ENCODE measurements at places on chromosomes 5 and 9.

DNA sequence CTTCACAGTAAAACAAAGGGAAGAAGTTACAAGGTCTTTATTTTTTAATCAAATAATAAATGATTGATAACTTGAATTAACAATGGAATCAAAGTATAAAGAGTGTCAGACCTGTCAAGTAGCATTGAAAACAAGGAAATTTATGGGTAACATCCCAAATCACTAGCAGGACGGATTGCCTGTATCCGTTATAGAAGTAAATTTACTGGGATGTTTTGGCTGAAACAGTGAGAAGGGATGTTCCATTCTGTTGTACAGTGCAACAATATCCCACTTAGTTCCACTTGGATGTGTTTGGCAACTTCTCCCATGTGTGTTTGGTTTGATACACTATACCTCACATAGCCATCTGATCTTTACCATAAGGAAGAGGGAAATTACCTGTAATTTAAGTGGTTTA is 421.0 kb upstream of the CHD1 start:
- no peak for DNase-seq

DNA sequence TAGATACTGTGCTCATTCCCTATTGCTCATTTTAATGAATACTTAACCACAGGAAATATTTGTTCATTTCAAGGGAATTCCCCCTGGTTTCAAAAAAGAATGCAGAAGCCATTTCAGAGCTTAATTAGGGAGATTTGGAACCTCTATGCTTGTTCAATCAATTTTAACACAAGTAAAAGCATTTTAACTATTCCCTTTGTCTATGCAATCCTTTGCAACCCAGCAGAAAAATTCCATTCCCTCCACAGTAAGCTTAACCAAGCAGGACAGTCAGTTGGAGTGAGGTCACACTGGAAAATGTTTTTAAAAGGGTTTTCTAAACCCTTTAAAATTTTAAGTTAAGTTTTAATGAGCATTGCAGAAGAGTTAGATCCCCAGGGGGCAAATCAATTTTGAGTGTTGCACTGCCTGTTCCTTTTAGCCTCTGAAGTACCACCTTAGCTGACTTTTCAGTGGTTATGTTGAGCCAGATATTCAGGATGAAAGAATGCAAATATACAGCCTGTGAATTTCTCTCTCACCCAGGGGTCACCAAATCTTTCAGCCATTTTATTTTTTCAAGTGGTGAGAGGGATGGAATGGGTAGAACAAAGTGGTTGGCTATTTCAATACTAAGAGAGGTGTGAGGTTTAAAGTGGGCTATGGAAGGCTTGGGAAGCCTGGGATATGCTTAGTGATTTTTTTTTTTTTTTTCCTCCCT is 356.2 kb upstream of the NUDT12 start:
- peak; percentile 80 for DNase-seq

DNA sequence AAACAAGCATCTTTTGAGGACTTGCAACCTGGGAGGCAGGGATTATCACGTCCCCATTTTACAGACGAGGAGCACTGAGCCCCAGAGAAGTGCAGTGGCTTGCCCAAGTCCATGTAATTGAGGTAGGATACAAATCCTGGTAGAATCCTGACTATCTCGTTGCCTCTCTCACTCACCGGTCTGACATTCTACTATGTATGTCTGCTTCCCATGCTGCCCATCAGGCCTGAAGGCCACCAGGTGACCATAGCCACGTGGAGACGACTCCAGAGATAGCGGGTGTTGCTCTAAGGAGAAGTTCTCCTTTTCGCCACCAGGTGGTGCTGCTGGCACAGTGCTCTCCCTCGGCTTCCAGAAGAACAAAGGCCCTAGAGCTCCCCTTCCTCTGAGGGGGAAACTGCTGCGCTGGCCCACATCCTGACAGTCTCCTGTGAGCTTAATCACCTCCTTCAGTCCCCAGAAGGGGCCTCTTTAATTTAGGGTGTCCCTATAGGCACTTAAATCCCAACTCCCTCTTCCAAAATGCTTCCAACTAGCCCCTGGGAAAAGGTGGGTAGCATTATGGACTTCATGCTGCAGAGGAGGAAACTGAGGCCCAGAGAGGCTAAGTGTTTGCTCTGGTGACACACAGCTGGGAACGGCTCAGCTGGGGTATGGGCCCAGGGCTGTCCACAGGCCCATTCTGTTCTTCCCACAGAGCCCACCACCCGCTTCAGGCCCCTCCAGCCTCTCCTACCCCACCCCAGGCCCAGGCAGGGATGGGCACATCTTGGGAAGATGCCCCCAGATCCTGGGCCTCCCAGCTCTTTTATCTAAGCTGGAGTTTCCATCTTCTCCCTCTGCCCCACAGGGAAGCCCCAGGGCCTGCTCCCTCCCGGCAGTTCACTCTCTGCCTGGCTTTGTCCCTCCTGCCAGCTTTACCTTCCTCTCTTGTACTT is 6.4 kb downstream of the SLC34A1 start:
- peak; percentile 80 for DNase-seq

DNA sequence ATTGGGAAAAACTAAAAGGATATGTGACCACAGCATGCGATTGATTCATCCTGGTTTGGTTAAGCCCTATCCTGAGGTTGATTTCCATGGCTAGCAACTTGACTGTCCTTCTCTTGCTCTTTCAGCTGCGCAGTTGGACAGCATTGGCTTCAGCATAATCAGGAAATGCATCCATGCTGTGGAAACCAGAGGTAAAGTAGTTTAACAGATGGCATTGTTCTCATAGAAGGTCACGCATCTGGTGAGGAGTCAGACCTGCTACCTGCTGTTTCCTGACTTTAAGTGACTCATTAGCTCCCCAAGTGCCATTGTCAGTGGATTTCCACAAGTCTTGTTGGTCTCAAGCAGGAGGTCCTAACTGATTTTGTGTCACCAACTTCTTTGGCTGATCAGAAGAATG is 266.9 kb downstream of the ARHGAP26 start:
- DNase-seq: no peak

GRCh38 chr5:1748271-1748670 is 51.4 kb downstream of the MRPL36 start:
- no peak for DNase-seq

GRCh38 chr9:130045725-130046450 is 2.9 kb upstream of the FNBP1 start:
- DNase-seq: no peak

GRCh38 chr5:115379622-115380344 is 83.3 kb upstream of the CCDC112 start:
- DNase-seq: no peak

GRCh38 chr9:85511746-85512145 is 230.0 kb downstream of the AGTPBP1 start:
- no peak for DNase-seq

DNA sequence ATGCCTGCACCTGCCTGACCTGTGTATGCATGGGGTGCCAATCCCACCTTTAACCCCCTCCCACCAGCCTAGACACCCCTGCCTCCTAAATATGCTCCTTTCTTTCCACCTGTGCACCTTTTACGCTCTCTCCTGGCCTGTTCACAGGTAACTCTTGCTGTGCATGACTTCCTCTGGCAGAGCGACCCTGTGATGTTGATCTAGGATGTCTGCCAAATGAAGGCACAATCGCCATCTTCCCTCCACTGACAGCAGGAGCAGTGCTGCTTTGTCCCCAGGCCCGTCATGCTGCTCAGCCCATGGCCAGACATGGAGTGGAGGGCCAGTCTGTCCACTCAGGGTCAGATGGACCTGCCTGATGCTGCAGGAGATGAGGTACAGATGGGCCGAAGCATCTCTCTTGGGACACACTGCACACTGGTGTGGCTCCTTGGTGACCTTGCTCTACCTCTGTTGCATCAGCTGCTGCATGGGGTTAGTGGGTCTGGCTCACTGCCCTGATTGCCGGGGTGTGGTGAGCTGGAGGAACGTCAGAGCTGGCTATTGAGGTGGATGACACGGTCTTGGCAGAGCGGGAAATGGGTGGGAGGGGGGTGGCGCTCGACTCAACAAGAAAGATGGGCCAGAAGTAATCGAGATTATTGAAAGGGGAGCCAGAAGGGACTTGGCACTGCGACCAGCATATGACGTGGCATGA is 101.7 kb upstream of the PITX1 start:
- no peak for DNase-seq

DNA sequence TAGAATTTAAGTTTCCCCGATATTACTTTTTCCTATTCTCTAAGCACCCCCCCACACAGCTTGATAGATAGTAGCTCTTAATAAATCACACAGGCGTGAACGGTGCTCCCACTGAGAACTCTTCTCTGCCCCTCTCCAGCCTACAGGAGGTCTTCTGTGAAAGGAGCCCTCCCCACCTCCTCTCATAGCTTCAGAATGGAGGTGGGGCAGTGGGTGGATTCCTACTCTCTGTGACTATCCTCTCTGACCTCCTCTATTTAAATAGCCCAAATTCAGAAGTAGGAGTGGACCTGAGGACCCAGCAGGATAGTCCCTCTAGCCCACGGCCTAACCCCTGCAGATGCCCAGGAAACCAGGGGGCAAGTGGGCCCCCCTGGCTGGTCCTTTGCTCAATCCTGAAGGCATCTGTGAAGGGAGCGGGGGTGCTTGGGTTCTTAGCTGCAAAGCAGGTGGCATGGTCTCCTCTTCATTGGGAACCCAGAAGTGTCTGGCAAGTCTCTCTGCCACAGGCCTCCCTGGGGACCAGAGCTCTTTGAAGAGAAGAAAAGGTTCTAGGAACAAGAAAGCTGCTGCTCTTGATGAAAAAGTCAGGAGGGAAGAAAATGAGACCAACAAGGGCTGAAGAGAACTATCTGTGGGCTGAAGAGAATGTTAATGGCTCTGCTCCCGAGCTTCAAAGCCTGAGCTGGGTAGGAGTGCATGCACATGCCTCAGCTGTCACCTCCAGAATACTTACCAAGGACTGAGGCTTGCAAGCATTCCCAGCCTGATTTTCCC is 21.1 kb upstream of the HSPA9 start:
- no peak for DNase-seq

- no peak for DNase-seq
Observed at GRCh38 chr5:157188270-157188669, 7.6 kb downstream of the ITK start.
